ENCODE measurements at places on chromosomes 11 and 22.

- no peak for DNase-seq
These were observed 29.4 kb downstream of the GRIK4 start for GRCh38 chr11:120540744-120541465.

GRCh38 chr11:122123263-122123929, 7.4 kb upstream of the BLID start:
- DNase-seq = no peak

GRCh38 chr11:81007046-81007445, 1566.2 kb upstream of the TENM4 start:
- no peak for DNase-seq

DNA sequence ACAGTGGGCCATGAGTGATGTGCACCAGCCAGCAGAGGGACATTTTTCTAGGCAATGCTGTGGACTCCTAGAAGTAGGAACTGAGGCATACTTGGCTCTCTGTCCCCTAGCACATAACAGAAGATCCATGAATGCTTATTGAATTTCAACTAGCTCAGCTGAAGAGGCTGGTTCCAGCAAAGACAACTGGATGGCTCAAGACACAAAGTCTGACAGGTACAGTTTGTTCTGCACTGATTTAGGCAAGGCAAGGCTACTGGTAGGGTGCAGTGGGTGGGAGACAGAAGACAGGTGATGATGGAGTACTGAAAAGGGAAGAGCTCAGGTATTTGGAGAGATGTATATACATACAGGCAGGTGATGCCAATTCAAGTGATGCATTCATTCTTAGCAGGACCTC, 72.4 kb upstream of the USP47 start:
- DNase-seq = no peak

- DNase-seq = no peak
These were observed 4.2 kb upstream of the C11orf86 start for GRCh38 chr11:66970807-66971442.

GRCh38 chr11:117089685-117090084, 8.5 kb downstream of the SIK3 start:
- no peak for DNase-seq

DNA sequence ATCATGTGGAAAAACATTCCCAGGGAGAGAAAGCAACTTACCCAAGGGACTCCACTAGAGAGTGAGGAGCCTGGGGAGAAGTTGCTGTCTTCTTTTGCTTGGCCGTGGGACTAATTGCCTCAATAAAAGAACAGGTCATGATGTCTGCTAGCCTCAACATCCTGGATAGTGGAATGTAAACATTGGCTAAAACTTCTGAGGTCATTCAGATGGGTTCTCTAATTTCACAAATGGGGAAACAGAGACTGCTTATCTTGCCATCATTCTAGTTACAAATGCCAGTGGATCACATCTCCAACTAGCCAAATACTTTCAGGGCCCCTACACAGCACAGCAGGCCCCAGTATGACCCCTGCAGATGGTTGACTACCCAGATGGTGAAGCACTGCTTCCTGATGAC, 28.4 kb upstream of the PAMR1 start:
- no peak for DNase-seq

DNA sequence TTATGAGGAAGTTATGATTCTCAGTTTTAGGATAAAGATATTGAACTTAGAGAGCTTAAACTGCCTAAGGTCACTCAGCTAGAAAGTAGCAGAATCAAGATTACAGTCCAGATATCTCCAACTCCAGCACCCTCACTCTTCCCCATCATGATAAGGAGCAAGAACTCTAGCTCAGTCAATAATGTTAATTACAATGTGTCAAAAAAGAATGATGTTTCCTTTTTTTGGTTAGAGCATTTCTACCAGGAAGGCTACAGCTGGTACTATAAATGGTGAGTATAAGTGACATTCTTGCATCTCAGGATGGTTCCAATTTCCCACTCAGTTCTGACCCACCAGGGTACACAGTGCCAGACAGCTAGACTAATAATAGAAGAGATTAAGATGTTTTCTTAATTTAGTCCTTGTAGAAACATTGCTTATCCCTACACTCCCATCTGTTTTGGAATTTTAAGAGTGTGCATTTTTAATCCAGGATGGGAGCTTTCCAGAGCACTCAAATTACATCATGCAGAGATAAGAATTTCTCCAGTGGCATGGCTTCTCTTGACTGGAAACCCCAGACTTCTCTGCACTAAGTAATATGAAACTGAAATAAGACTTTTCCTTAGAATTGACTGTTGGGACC, 21.6 kb upstream of the BBOX1 start:
- no peak for DNase-seq

DNA sequence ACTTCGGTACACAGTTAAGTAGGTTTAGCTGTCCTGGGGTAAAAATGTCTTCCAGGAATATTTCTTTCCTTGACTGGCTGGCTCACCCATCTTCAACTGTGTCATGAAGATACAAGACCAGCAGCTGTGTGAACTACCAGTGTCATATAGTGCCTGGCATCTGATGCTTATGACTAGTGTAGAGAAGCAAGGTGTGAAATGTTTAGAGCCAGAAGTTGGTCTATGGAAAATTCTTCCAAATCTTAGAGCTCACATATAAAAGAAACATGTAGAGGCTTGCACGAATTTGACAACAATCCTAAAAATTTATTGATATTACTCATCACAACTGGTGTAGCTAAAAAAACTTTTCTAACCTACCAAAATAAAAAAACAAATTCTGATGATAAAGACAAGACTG, 54.4 kb downstream of the ARL14EP start:
- DNase-seq = no peak

DNA sequence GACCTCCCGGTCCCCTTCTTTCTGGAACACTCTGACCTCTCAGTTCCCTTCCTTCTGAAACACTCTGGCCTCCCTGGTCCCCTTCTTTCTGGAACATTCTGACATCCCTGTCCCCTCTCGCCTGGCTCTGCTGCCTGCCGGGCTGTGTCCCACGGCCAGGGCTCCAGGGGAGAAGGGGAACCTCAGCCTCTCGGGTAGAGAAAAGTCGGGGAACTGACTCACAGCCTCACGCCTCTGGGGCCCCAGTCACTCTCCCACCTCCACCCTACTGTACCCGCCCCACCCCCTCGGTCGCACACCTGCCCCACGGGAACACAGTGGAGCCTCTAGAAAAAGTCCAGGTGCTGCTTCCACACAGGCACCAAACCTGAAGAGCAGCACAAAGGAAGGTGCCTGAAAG, 93.3 kb downstream of the BRD1 start:
- no peak for DNase-seq

GRCh38 chr22:37999236-37999635, 14.9 kb upstream of the SOX10 start:
- DNase-seq = no peak

DNA sequence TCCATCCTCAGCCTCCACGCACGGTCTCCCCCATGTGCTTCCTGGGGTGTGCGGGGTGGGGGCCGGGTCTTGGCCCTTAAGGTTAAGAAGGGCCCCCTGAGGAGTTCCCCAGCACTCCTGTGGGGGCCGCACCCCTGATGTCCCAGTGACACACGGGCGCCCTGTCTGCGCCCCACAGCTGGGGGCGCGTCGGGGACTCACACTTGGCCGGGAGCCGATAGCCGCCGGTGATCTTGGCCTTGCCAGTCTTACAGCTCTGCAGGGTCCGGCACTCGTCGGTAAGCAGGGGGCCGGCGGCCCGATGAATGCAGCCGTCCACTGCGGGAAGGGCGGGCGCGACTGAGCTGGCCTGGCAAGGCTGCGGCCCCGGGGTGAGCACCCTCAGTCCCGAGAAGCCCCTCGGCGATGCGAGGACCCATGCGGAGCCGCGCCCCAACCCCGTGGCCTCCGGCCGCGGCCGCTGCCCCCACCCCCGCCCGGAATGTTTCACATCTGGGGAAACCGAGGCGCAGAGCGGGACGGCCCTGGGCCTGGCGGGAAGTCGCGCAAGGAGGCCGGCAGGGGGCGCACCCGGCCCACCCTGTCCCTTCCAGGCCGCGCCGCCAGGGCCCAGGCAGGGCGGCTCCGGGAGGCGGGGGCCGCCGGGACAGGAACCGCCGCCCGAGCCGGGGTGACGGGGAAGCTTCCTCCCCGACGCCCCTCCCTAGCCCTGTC, 13.9 kb downstream of the OTUB1 start:
- DNase-seq = no peak

DNA sequence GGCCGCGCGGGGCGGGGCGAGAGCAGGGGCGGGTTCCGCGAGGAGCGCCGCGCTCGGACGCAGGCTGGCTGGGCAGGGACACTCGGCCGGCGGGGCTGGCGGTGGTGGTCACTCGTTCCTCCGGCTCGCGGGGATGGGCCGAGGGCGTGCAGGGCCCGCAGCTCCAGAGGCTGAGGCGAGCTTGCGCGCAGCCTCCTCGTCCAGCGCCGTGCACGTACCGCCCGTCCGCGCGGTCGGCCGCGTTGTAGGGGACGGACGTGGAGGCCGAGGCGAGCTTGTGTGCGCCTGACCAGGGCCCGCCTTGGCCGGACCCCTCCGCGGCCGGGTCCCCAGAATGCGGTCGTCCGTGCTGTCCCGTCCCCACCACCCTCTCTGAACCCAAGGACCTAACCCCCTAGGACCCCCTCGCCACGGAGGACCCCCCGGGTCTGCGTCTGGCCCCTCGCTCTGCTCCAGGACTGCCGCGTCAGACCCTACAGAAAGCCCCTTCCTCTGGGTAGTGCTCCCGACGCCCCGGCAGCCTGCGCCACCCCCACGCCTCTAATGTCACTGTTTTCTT, 569 bp upstream of the YPEL1 start:
- no peak for DNase-seq

DNA sequence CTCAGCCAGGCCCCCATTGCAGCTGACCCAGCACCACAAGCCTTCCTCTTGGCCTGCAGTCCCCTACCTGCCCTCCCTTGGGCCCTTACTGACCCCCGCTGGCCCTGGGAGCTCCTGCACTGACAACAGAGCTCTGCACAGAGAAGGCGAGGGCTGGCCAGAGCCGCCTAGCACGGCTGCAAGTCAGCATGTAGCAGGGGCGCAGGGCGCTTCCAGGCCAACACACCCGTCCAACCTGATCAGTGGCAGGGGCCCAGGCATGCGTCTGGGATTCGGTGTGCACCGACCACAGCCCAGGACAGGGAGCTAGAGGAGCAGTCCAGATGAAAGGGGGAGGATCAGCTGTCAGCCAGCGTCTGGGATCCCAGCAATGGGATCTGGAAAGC, 7.6 kb downstream of the WNT7B start:
- DNase-seq = no peak

DNA sequence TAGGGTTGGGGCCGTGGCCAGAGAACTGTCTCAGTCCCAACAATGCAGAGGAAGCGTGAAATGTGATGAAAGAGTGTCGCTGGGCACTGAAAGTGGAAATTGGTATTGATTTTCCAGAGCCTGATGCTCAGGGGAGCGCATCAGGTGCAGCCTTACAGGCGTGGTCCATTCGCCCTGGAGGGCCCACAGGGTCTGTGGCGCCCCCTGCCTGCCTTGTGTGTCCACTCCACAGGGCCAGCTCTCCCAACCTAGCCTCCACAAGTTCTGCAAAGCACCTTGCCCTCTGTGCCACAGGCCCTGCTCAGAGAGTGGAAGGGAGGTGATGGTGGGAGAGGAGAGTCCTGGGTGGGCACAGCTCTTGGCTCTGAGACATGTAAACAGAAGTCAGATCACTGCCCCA, 54.9 kb upstream of the LMO1 start:
- DNase-seq = no peak

DNA sequence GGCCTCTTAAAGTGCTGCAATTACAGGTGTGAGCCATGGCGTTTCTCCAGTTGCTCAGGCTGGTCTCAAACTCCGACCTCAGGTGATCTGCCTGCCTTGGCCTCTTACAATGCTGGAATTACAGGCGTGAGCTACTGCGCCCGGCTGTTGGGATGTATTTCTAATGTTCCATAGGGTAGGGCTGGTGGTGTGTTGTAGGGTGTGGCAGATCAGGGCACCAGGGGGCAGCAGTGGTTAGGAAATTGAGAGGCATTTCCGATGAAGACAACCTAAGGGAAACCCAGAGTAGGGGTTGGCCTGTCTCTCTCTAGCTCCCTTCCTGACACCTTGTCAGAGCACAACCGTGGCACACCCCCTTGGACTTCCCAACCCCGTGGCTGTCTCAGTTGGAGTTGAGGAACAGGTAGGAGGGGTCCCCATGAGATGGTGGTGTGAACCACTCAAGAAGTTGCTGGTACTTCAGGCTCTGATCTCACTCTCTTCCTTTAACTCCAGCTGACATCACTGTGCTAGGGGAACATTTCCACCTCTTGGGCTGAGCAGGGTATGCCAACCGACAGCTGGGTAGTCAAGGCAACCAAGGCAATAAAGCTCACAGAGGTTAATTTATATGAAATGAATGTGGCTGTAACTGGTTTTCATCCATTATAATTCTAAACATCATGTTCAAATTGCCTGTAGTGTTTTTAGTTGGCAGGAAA, 33.0 kb downstream of the YWHAH start:
- DNase-seq = peak; percentile 3

DNA sequence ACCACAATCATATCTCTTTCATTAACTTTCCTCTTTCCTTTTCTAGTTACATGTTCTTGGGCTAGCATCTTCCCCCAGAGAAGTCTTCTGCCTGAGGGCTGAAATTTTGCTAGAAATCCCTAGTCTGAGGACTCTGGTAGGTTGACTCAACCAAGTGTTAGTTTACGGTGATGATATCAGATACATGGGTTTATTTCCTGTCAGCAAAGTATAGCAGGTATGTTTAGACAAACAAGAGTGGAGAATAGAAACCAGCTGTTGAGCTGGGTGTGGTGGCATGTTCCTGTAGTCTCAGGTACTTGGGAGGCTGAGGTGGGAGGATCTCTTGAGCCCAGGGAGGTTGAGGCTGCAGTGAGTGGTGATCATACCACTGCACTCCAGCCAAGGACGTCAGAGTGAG, 11.2 kb downstream of the FOLR1 start:
- DNase-seq = no peak

GRCh38 chr11:34300026-34300925, 57.5 kb downstream of the ABTB2 start:
- no peak for DNase-seq

- no peak for DNase-seq
These were observed 2.1 kb downstream of the CDC42BPG start for GRCh38 chr11:64842366-64842759.

DNA sequence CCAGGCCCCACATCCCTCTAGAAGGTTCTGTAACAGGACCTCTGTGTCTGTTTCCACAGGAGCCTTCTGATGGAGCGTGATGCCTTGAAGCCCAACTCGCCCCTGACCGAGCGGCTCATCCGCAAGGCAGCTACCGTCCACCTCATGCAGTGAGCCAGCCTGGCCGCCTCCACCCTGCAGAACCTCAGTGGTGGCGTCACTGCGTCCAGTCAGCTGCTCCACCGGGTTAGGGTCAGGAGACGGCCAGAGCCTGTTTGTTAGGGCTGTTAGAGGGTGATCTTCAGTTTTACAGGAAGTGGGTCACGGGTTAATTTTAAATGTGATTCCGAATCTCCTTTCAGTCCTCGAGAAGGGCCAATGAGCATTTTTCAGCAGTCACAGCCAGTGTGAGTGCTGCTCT, 3.9 kb upstream of the GTSE1 start:
- no peak for DNase-seq

- no peak for DNase-seq
These were observed at the start of gene CERK for GRCh38 chr22:46737976-46738646. CERK (minus strand) TSS chr22:46738252; CDS start chr22:46738148, 104 bp downstream.

Measured in NCI-H1436 treated with DMSO at 0.1 percent for 48 hours (cell line).